ENCODE measurements at places on chromosomes 12 and 14.

DNA sequence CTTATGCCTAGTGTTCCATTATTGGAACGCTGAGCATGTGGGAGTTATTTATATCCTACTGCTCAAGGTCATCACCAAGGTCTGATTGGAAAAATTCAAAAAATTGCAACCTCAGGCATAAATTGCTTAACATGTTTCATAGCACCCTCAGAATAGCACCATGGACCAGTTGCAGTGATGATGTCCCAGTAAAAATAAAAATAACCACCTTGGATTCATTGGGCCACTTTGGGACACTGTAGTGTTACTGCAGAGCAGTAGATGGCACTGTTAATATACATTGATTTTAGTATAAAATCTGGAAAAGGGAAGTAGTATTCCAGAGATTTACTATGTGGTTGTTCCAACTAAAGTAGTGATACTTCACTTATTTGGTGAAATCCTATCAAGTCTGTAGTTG, 31.0 kb upstream of the PTCSC3 start:
- DNase-seq, result no peak

- no peak for DNase-seq
These were observed at the start of gene ARHGEF25 for GRCh38 chr12:57611108-57611826. Gene ARHGEF25 (plus strand): TSS chr12:57611435. CDS start chr12:57611895, 460 bp downstream.

GRCh38 chr14:64394423-64394822, 6.3 kb downstream of the MTHFD1 start:
- no peak for DNase-seq

DNA sequence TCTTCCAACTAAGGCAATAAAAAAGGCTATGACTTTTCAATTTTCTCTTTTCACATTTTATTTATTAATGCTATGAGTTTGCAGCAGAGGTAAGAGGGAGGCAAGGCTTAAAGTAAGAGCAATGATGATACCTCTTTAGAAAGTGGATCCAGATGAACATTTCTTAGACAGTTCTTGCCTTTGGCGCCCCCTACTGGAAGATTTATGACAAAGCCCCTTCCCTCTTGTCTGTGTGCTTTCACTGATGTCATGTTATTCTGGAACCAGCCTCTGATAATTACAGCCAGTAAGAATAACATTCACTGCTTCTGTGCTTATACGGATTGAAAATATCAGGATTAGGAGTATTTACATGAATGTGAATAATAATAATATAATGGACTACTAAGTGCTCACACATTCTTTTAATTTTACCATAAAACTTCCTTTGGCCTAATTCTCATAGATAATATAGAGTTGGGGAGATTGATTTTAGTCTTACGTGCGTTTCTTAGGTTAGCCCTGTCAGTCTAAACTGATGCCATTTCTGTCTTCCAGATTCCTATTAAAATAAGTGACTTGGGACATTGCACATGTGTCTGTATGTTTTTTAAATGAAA, 1929.9 kb upstream of the SEL1L start:
- DNase-seq, result no peak

DNA sequence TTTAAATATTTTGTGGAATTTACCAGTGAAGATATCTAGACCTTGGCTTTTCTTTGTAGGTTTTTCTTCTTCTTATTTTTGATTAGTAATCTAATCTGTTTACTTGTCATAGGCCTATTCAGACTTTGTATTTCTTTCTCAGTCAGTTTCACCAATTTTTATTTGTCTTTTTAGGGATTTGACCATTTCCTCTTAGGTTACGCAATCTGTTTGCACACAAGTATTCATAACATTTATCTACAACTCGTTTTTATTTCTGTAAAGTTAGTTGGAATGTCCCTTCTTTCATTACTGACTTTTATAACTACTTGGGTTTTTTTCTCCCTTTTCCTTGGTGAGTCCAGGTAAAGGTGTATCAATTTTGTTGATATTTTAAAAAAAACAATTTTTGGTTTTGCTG, 545.7 kb downstream of the AACS start:
- DNase-seq, result no peak

DNA sequence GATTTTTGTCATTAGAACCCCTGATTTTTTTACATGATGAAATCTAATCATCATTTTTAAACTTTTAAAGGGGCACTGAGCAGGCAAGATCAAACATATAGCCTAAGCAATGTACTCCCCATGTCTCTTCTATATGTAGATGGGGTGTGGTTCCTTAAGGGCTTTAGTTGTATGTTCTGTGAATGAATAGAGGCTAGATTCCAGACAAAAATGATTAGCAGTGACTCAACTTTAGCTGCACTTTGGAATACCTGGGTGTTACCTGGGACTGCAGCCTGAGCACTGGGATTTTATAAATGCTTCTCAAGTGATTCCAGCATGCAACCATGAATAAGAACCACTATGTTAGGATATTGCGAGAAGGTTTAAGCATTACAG, 256.7 kb upstream of the PLEKHG7 start:
- DNase-seq, result no peak

DNA sequence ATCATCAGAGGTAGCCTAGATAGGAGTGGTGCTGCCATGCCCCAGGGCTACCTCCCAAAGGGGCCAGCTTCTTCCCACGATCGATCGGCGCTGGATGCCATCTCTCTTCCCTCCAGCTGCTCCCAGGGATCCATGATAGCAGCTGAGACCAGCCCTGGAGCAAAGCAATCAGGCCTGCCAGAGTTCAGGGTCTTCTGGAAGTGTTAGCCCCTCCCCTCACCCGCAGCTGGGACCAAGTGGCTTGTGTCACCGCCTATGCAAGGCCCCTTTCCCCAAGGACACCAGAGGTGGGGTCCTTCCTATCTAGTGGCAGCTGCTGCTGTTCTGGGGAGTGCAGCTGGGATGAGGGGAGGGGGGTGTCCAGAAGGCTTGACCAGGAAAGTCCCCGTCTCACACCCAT, 87.0 kb downstream of the IRF2BPL start:
- no peak for DNase-seq

DNA sequence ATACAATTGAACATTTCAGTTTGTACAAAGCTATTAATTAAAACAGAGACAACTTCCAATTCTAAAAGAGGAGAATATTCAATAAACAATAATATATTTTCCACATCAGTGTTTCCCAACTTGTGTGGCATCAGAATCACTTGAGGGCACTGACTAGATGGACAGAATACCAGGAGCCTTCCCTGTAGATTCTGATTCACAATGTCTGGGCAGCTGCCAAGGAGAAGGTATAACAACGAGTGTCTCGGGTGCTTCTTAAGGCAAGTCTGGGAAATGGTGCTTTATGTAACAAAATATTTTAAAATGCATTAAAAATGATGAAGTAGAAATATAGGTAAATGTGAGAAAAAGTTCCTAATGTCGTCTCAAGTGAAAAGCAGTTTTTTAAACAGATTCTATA, 26.2 kb downstream of the GALC start:
- DNase-seq, result no peak

GRCh38 chr14:100030452-100031153, 34.6 kb upstream of the EVL start:
- DNase-seq, result no peak

- no peak for DNase-seq
These were observed 97.0 kb downstream of the CMKLR1 start for GRCh38 chr12:108241986-108242703.

GRCh38 chr12:88570103-88570502, 10.2 kb downstream of the KITLG start:
- DNase-seq, result no peak

DNA sequence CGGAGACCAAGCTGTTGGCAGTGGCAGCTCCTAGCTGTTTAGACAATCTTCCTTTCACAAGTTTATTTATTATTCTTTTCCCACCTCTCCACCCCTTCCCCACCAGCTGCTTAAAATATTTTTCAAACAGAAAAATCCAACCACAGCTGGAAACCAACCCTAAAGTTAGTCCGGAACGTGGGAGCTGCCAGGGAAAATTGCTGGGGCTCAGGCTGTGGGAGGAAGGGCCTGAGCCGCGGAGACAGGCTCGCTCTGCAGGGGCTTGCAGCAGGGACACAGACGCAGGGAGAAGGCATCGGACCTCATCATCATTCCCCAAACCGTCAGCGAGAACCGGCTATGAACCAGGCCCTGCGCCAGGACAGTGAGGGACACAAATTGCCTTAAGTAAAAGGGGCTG, 16.1 kb upstream of the TMEM106C start:
- no peak for DNase-seq

- no peak for DNase-seq
These were observed 198.9 kb downstream of the FBXL14 start for GRCh38 chr12:1395421-1395955.

DNA sequence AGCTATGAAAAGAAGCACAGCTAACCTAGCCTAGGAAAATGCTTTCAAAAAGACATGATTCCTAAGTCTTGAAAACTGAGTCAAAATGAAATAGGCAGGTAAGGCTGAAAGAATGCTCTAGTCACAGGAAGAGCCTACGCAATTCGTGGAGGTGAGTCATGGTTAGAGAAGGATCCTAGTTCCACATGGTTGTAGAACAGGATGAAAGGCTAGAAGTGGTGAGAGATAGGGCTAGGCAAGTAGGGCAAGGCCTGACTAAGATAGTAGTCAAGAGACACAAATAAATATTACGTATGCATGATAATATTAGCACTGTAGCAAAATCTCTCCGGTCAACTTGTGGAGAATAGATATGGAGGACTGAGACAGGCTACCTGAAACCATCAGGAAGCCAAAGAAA, 47.2 kb downstream of the PLCZ1 start:
- no peak for DNase-seq

DNA sequence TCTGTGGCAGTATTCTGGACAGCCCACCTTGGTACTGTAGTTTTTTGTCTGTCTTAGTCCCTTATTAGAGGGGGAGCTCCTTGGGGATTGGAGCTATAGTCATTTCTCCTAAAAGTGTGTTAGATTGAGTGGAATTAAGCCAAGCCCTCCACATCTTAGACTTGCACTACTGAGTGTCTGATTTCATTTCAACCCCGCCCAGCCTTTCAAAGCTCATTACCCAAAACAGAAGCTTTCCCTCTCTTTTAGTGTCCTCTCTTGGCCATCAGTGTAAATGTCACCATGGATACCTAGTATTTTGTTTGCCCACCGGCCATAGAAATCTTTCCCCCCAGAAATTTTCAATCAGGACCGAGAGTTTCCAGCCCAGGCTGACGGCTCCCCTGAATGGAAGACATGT, 74.5 kb downstream of the LRRC74A start:
- DNase-seq, result no peak

DNA sequence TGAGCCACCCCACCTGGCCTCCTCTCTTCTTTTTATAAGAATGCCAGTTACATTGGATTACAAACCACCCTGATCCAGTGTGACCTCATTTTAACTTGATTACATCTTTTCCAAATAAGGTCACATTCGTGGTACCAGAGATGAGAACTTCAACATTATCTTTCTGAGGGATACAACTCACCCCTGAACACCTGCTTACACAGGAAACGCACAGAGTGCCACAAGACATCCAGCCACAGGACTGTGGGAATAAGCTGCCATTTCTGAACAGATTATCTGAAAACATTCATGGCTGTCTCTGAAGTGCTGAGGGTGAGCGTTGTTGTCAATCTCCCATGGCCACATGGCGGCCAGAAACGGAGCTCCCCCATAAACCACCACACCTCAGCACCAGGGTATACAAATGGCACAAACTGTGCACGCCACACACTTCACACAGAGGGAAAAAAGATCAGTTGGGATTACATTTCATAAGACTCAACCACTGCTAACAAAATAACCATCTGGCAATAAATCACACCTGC, 23.7 kb downstream of the FOXN3 start:
- no peak for DNase-seq

DNA sequence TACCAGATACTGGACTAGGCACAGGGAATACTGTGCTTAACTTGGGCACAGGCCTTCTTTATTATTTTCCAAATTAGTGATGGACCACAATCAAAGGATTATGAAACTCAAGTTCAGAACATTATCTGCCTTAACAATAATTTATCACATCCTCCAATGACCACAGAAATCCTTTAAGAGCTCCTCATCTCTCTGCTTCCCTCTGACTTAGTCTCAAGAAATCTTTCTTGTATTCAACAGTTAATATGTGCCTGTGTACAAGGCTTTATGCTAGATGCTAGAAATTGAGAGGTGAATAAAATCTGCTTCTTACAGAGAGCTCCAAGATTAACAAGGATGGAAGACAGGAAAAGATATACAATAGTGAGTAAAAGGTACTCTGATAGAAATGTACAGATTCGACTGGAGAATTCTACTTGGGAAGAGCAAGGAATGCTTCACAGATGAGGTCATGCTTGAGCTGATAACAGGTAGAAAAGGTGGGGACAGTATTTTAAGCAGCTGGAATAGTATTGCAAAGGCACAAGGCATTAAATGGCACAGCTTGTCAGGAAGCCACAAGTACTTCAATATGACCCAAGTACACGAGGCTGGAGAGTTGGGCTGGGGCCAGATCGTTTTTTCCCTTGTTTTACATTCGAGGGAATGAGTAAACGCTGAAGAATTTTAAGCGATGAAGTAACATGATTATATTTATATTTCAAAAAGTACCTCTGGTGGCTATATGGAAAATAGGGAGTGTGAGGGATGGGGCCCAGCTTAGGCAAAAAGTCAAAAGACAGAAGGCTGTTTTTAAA, 55.1 kb upstream of the ARID2 start:
- no peak for DNase-seq

DNA sequence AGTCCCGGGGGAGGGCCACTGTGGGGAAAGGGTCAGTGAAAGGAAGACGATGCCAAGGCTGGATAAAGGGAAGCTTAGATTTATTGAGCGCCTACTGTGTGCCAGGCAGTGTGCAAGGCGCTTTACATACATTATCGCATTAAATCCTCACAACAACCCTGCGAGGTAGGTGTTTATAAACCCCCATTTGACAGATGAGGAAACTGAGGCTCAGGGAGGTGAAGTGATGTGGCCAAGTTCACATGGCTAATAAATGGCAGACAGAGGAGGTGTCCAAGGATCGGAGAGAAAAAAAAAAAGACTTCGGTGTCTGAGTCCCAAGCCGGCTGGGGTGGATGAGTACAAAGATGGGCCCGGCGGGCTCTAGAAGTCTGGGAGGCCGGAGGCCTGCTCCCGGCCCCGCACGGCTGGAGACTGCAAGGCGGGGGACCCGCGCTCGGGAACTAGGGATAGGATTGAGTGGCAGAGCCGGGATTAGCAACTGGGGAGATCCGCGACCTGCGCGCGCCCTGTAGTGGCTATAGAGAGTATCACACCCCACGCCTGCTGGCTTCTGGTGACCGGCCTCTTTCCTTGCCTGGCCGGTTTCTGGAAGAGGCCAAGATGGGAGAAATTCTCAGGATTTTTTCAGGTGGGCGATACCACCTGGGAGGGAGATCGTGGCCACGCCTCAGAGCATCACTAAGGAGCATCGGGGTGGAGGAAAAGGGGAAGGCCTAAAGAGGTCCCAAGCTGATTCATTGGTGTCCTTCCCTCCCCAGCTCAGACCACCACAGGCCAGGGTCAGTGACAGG, 3.9 kb downstream of the DDN start:
- no peak for DNase-seq

Data from activated CD8-positive, alpha-beta memory T cell treated with anti-CD3 and anti-CD28 coated beads for 1 hour (primary cell).